ENCODE measurements at places on chromosomes 7 and 10.

- no peak for DNase-seq
Measured at GRCh38 chr10:107733328-107734130, 569.0 kb upstream of the SORCS1 start.

GRCh38 chr10:73819513-73820093 is 8.2 kb upstream of the NDST2 start:
- DNase-seq: no peak

DNA sequence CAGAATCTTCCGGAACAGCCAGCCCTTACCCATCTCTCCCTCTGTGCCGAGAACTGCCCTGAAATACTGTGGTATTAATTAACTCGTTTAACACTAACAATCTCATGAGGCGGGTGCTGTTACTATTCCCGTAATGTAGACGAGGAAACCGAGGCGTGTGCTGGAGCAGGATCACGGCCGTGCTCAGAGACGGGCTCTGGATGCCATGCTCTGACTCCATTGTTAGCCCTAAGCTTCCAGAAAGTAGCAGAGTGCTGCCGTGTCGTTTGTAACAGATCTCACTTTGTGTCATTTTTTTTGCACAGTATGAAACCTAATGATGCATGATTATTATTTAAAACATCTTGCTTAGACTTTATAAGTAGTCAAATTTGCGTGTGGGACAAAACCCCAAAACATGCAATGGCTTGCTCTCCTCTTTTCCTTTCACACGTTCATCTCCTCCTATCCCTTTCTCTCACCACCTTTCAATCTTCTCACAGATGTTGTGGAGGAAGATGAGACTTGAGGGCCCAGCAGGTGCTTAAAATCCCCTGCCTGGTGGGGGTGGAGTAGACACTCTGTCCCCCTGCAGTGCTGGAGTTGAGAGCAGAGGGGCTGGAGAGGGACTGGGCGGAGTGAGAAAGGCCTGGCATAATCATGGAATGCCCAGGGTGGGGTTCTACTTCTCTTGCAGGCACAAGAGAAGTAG is 482 bp upstream of the ACTR3C start:
- DNase-seq: no peak

GRCh38 chr7:106031300-106032035 is 68.4 kb downstream of the CDHR3 start:
- no peak for DNase-seq

DNA sequence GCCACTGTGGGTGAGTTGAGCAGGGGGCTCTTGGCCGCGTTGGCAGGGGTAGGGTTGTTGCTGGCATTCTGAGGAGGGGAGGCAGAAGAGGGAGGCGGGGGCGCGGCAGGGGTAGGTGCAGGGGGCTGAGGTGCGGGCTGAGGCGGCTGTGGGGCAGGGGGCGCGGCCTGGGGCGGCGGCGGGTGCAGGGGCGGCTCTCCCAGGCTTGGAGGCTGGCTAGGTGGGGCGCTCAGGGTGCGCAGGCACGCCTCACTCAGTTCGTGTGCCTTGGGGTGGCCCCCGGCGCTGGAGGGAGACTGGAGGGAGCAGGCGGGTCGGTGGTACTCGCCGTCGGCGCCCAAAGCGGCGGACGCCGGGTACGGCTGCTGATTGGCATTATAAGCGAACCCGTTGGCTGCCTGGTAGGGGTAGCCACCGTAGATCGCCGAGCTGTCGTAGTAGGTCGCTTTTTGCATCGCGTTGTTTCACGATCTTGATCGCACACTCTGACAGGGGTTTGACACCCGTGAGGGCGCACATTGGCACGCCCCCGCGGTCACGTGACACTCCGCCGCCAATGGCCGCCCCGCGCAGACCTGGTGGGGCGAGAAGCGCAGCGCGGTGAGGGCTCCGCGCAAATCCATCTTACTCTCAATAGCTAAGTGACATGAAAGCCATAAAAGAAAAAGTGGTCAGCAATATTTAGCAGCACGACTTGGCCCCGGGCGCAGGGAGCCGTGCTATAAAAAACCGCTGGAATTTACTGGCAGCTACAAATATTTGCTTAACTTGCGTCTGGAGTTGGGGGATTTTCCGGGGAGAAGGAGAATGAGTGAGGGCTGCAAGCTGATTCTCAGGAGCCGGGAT is 7.9 kb upstream of the HOXA2 start:
- no peak for DNase-seq

GRCh38 chr7:107161415-107161814 is 7.4 kb upstream of the HBP1 start:
- no peak for DNase-seq

GRCh38 chr10:11119843-11120242 is 102.2 kb downstream of the CELF2 start:
- DNase-seq: no peak
